MV-4-11 (cell line): ENCODE measurements at places on chromosomes 3 and 15.

GRCh38 chr15:77013776-77014131, 18.8 kb downstream of the PSTPIP1 start:
- no peak for DNase-seq

- DNase-seq, result no peak
Observed at GRCh38 chr3:184335291-184335660, 2.1 kb upstream of the FAM131A start.

GRCh38 chr15:43106486-43106829, 620 bp upstream of the UBR1 start:
- DNase-seq, result no peak

DNA sequence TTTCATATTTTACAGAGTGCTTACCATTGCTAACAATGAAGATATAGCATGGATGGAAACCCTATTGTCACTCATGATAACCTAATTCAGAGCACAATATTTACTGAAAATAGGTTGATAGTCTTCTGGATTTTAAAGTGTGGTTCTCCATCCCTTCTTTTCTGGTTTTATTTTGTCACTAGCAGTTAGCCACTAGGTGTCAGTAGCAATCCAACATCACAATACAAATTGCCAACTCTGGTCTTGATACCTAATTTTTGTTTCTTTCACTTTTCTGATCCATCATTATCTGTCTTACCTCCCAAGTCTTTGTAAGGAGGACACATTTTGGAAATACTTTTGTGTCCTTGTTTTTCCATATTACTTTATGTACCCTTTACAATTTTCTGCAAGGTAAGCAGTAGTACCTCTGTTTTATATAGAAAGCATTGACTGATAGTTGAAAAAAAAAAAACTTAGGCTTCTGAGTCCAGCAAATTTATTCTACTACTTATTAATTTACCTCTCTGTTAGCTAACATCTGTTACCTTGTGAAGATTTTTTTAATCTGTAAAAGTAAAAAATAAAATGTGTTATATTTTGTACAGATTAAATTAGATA, 28.3 kb upstream of the CRYBG3 start:
- DNase-seq, result peak; percentile 37

DNA sequence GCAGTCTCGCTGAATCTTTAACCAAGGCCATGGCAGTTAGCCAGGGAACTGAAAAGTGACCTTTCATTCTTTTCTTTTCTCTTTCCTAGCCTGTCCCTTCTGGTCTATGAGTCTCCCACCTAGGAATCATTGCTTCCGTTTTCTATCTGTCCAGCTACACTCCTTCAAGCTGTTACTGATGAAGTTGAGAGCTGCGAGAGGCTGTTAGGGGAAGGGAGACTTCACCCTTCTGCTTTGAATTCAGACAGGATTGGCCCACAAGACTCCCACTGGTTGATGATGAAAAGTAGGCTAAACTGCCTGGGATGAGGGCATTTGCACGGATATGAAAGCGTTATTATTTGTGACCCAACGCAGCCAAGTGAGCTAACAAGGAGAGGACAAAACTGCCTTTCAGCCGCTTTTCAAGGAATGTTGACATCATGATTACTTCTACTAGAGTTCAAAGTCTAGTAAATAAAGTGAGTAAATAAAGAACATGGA, 30.2 kb downstream of the EIF4E3 start:
- DNase-seq, result no peak

- DNase-seq, result no peak
Observed at GRCh38 chr15:62150445-62150844, 14.6 kb downstream of the C2CD4B start.

- no peak for DNase-seq
Observed at GRCh38 chr3:63061449-63061848, 186.2 kb upstream of the CADPS start.

- DNase-seq, result peak; percentile 61
Observed at GRCh38 chr3:138213398-138214085, 26.4 kb downstream of the ARMC8 start.

DNA sequence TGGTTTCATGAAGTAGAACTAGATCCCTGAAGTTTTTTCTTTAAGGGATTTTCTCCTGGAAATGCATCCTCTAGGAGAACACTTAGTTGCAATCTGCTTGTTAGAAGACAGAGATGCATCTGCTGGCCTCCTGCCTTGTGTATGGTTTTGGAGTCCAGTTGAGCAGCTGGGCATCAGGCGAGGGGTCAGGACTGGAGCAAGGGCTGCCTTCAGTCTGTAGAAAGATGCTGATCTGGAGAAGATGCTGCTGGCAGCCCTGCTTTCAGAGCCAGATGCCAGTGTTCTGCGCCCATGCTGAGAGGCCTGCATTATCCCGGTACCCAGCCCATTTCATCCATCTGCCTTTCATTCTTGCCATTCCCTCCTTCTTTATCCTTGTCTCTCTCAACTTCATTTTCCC, 77.4 kb downstream of the CHCHD6 start:
- no peak for DNase-seq

DNA sequence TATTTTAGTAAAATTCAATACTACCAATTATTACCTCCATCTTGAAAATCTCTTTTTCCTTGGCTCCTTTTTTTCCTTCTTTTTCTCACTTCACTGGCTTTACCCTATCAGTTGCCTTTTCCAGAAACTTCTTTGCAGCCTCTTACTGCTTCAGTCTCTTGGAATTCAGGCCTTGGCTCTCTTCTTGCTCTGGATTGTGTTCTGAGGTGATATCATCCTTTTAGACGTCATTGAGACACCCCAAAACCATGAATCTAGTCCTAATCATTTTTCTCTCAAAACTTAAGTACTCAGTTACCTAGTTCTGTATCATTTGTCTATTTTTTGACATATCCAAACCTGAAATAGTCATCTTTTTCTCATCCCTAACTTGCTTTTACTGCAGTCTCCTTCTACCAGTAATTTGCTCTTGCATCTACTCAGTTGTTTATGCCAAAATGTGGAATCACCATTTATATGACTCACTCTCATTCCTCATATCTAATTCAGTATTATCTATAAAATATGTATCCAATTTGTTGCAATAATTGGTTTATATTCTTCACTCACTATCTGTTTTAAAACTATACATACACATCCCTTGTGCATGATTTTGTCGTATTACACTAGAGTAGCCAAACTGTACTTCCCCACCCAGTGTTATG, 703.2 kb upstream of the CCDC54 start:
- DNase-seq, result no peak

DNA sequence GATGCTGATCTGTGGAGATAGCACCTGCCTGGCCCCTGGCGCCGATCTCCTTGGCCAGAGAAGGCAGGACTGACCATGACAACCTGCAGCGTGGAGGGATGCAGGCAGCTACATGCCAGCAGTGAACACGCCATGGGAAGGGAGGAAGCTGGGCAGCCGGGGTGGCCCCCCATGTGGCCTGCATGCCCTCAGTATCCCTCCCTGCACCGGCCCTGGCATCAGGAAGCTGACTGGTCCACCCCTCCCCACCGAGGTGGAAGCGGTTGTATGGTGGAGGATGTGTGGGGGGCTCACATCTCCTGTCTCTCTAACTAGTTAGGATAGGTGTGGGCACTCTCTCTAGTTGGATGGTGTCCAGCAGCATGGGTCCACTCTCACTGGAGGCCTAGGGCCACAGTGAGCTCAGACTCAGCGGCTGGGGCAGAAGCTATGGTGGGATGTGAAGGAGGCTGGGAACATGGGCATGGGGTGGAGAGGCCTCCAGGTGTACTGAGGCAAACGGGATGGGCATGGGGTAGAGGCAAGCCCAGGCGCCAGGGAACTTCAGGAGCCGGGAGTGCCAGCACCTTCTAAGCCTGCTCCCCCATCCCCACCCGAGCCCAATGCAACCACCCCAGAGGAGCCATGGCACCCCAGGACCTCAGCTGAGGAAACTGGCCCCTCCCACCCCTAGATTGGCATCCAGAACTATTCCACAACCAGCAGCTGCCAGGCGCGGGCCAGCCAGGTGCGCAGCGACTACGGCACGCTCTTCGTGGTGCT, 1.8 kb upstream of the ABTB1 start:
- DNase-seq, result no peak

DNA sequence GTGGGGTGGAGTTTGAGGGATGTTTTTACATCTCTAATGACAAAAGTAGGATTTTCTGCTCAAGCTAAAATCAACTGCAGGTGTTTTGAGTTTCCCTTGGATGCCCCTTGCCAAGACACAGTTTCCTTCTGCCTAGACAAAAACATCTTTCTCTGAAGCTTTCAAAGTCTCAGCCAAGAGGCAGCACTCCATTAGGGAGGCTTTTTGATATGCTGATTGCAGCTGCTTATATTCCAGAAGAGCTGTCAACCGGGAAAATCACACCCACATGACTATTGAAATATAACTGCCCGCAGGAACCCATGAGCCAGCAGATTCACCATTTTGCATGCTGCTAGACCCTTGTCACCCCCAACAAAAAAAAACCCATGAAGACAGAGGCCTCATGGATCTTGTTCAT, 27.5 kb upstream of the ZNF148 start:
- no peak for DNase-seq

DNA sequence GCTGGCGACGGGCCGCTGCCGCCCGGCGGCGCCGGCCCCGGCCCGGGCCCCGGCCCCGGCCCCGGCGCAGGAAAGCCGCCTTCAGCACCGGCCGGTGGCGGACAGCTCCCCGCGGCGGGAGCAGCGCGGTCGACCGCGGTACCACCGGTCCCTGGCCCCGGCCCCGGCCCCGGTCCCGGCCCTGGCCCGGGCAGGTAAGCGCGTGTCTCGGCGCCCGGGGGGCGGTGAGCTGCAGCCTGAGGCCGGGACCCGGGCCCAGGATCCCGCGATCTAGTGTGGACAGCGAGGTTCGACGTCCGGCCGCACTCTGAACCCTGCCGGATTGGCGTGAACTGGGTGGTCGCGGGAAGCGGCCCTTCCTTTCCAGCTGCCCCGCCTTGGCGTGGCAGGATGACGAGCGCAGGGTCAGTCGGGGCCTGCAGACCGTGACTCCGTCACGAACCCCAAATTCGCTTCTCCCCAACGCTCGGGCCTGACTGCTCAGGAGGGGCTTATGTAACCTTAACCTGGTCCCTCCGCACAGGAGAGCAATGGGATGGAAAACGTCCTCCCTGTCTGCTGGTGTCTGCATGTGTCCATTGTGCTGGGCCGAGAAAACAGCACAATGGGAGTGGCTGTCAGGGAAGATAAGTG, 472 bp downstream of the BSN start:
- DNase-seq, result peak; percentile 39

GRCh38 chr15:79439236-79439635, 7.1 kb downstream of the MINAR1 start:
- DNase-seq, result no peak

DNA sequence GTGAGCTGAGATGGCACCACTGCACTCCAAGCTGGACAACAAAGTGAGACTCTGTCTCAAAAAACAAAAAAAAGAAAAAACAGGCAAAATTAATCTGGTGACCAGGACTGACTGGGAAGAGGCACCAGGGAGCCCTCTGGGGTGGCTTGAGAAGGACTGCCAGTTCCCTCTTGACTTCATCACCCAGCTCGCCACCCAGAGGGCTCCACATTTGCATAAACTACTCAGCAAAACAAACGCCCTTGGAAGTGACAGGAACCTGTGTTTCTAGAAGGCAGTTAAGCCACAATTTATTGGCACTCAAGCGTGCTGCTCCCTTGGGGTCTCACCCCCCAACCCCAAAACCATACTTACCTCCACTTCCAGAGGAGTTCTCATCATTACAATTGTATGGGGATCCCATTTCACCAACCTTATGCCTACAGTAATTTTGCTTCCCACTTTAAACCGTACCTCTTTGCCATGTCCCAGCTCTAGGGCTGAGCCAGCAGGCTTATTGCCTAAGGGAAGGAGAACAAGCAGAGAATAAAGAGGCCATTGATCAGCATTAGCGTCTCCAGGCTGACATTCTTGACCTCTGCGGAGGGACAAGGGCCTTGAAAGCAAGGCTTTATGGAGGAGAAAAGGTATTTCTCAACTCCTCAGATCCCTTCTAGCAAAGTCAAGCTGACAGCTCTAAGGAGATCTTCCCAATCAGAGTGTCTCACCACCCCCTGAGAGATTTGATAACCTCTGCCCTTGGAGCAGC, 357.4 kb downstream of the SHQ1 start:
- peak; percentile 29 for DNase-seq

GRCh38 chr3:43319376-43319775, 33.0 kb downstream of the SNRK start:
- DNase-seq, result no peak

- no peak for DNase-seq
Observed at GRCh38 chr3:52529376-52530333, 4.0 kb downstream of the NT5DC2 start.

GRCh38 chr15:66593219-66593780, 27.5 kb upstream of the LCTL start:
- no peak for DNase-seq

DNA sequence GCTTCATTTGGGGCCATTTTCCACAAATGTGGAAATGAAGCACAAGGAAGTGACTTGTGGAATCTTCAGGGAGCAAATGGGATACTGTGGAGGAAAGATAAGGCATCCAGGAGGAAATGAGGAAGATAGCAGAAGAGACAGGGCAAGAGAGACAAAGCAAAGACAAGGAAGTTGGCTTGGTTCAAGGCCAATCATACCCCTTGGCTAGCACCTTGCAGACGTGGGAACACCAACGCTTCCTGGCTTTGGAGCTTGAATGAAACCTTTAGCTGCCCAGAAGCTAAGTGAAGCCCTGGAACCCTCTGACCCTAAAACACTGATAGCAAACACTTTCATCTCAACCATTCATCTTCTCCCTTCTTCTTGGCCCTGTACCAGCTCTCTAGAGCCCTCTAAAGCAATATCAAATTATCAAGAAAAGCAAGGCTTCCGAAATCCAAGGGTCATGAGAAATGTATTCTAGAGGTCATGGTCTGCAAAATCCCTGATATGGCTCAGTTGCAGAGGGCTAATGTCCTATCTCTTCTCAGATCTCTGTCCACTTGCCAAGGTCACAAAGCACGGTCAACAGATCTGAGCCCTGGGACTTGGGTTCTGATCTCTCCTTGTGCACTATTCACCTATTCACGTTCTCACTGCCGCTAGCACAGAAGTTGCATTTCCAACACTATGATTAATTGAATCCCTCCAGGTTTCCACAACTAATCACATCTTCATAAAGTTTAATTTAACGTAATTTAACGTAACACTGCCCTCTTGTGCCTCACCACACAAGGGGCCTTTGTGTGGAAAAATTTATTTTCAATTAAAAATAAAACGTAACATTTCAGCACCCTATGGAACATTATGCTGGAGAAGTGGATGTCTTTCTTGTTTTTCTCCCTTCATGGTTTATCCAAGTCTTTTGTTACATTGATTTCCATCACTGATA, 557.6 kb upstream of the ADAMTS9 start:
- DNase-seq, result no peak

DNA sequence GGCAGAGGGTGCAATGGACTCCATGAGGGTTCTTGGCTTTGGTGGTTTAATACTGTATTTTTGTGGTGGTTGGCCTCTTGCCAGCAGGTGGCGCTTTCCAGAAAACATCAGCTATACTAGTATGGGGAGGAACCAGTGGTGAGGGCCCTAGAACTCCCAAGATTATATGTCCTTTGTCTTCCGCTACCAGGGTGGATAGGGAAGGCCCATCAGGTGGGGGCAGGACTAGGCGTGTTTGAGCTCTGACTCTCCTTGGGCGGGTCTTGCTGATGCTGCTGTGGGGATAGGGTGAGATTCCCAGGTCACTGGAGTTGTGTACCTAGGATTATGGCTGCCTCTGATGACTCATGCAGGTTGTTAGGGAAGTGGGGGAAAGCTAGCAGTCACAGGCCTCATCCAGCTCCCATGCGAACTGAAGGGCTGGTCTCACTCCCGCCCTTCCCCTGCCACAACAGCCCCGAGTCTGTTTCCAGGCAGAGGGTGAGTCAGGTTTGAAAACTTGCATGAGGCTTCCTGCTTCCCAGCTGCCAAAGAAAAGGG, 357.7 kb downstream of the OTOL1 start:
- peak; percentile 85 for DNase-seq
